ENCODE measurements at places on chromosomes 5 and 9. TPM values are rescaled to one million over a fixed set of nuclear protein-coding genes. Genes with fewer than 3 reads are reported as not detected.

CER1 gene
- not detected for total RNA-seq

PTGR1 gene
- 161 TPM for total RNA-seq

CDKN2A gene
- total RNA-seq = 39.5 TPM

IRGM gene
- not detected for total RNA-seq

CTNND2 gene
- not detected for total RNA-seq

PCDHGB5 gene
- 40.4 TPM for total RNA-seq

IL33 gene
- 44.5 TPM for total RNA-seq

GNA14 gene
- total RNA-seq = 0.15 TPM

SLC27A6 gene
- 0.15 TPM for total RNA-seq
